Glomerular endothelial cell (primary cell): ENCODE measurements at places on chromosomes 16 and 17. TPM values are rescaled to one million over a fixed set of nuclear protein-coding genes. Genes with fewer than 3 reads are reported as not detected.

SNN gene
- total RNA-seq: 30.0 and 48.4 TPM in 2 replicates

CDH11 gene
- 43.8 and 99.6 TPM in 2 replicates for total RNA-seq

TMEM92 gene
- total RNA-seq: 0.12 and 0.73 TPM in 2 replicates

CCL17 gene
- not detected in 2 replicates for total RNA-seq

KRTAP4-3 gene
- not detected in 2 replicates for total RNA-seq

KRTAP4-12 gene
- not detected in 2 replicates for total RNA-seq

TPSG1 gene
- not detected in 2 replicates for total RNA-seq

CAMKK1 gene
- 3.7 and 3.9 TPM in 2 replicates for total RNA-seq

CACNA1G gene
- total RNA-seq: not detected in 2 replicates

MYH11 gene
- not detected in 2 replicates for total RNA-seq

MYH2 gene
- not detected in 2 replicates for total RNA-seq
